ENCODE measurements at places on chromosomes 7 and 10. TPM values are rescaled to one million over a fixed set of nuclear protein-coding genes. Genes with fewer than 3 reads are reported as not detected.

LDB3 gene
- 0.10 TPM for total RNA-seq

DNA sequence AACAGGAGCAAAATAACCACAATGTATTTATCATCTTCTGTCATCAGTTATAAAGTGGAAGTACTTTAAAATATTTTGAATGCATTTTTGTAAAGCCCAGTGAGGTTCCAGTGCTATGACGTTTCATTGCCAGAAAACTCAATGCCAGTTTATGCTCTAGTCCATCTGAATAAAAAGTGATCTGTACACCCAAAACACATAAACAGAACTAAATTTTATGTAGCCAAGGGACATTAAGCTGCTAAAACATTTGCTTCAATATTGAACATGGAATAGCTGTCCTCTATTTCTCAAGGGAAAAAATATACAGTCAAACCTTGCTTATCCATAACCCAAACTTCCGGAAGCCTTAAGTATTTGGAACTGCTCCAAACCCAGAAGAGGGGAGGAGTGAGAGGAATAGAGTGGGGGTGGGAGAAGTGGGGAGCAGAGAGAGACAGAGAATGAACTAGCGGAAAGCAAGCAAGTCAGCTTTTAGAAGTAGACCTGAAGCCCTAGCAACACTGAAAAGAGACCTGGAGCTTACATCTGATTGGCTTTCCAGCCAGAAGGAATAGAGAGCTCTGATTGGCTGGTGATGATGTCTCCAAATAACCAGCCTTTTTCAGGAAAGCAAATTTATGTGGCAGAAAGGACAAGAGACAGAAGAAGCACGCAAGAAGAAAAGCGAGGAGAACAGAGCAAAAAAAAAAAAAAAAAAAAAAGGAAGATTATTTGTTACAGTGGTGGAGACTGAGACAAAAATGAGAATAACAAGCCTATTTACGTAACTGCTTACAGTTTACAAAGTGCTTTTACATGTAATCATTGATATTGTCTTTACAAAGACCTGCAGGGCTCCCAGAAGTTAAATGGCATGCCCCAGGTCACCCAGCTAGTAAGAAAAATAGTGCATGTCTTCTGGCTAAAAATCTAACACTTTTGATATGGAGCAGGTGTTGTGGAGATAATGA, 196.0 kb downstream of the RNLS start:
- no peak overlapping the region for H3K4me3 ChIP-seq
- H3K4me1 ChIP-seq, result peaks cover 16% of the 10 kb centered on the region
- no peaks in the 10 kb centered on the region for H3K27me3 ChIP-seq

- H3K4me3 ChIP-seq, result no peak overlapping the region
- no peaks in the 10 kb centered on the region for H3K36me3 ChIP-seq
- no peak overlapping the region for H3K27ac ChIP-seq
- no peak for DNase-seq
- no peaks in the 10 kb centered on the region for H3K27me3 ChIP-seq
Measured at GRCh38 chr10:78903341-78903940, 165.3 kb upstream of the ZMIZ1 start.

GRCh38 chr7:7672545-7673239, 32.1 kb downstream of the UMAD1 start:
- no peak for DNase-seq
- H3K4me1 ChIP-seq, result peaks cover 28% of the 10 kb centered on the region
- H3K27ac ChIP-seq, result peak overlapping the region; percentile 64
- peaks cover 22% of the 10 kb centered on the region for H3K36me3 ChIP-seq
- H3K27me3 ChIP-seq, result no peaks in the 10 kb centered on the region
- peak overlapping the region; percentile 46 for H3K4me3 ChIP-seq
